ENCODE measurements at places on chromosomes 12 and 14.

DNA sequence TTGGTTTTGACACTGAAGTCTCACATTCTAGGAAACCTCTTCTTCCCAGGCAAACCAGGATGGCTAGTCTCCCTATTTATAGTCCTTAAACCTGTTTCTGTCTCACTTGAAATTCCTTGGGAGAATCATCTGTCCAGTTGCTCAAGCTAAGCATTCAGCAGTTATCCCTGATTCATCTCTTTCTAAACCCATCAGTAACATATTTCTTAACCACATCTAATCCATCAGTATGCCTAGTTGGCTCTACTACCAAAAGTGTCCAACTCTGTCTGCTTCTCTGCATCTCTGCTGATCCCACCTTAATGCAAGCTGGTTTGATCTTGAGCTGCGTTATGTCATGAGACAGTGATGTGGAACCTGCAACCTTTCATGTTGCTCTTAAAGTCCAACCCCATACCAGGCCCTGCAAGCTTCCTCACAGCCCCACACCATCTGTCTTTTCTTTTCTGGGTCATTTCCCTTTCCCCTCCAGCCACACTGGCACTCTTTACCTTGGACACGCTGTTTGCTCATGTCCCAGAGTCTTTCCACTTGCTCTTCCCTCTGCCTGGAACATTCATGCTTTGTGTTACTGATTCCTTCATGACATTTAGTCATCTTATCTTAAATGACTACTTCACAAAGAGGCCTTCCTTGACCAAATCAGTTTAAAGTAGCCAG, 380.8 kb upstream of the RGS6 start:
- no peak for DNase-seq

DNA sequence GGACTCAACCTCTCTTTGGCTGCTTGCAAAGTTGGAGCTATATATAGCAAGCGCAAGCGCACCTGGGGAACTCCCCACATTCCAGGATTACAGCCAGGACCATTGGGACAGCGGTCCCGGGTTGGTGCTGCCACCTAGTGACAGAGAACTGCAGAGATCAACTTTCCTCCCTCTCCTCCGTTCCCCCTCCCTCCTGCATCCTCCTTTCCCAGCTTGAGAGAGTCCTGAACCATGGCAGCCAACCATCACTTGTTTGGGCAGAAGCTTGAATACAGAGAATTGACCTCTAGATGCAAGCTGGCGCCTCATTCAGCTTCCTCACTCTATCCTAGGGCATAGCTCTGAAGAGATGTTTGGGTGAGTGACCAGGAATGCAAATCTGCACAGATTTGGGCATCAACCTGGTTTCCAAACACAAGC, 17.4 kb upstream of the FLVCR2 start:
- DNase-seq, result peak; percentile 67

GRCh38 chr12:72390146-72390545, 118.0 kb downstream of the TRHDE start:
- no peak for DNase-seq

DNA sequence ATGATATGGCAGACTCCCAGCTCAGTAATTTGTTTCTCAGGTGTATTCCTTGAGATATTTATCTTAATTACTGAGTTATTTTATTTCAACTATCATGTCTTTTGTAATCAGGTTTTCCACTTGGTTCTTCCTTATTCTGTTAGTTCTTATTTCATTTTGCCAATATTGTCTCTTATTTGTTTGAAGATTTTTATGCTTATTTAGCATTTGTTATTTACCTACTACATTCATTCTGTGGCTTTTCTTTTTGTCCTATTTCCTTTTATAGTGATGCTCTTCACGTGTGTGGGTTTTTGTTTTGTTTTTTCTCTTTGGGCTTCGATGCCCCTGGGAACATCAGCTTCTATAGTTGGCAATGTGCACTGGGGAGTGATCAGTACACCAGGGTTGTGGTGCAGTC, 40.5 kb upstream of the CRADD start:
- DNase-seq, result no peak

DNA sequence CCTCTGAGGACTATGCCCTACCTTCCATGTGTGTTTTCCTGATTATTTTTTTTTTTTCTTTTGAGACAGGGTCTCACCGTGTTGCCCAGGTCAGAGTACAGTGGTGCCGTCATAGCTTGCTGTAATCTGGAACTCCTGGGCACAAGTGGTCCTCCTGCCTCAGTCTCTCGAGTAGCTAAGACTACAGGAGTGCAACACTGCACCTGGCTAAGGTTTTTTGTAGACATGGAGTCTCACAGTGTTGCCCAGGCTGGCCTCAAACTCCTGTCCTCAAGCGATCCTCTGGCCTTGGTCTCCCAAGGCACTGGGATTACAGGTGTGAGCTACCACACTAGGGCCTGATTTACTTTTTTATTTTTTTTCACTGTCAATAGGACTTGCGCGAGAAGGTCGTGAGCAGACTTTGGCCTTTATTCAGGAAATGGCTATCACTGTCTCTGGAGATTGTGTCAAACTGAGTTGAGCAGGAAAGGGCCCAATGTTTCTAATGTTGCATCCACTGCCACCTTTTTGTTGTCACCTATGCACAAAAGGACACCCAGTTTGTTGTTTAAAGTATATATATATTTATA, 47.7 kb downstream of the FLRT2 start:
- no peak for DNase-seq

- peak; percentile 77 for DNase-seq
These were observed 28.5 kb downstream of the FOS start for GRCh38 chr14:75306927-75307699.

DNA sequence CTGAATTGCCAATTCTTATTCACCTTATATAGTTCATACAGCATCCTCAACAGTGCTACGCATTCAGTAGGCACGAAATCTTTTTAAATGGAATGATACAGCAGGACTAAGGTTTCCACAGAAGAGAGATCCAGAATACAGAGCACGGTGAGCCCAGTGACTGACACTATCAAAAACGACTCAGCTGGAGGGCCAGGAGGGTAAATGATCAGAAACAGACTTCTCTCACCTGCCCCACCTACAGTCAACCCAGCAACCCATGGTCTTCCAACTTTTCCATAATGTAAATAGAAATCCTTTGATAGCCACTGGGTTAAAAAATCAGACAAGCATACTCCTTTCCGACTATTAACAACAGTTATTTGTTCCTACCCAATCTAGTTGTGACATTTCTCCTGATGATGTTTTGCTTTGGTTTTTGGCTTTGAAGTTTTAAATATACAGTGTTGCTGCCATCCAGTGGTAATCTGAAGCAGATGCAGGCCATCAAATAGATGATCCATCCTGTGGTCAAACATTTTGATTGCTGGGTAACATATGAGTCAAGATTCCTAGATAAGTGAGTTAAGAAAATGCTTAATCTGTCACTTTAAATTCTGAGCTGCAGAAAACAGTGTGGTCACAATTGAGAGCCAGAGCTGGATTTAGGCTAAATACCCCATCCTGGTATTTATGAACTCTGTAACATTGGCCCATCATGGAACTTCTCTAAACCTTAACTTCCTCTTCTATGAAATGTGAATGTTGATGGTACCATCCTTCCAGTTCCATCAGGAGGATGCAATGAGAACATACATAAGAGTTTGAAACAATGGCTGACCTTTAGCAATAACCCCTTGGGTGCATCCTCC, 42.0 kb downstream of the GPHB5 start:
- DNase-seq, result peak; percentile 69

DNA sequence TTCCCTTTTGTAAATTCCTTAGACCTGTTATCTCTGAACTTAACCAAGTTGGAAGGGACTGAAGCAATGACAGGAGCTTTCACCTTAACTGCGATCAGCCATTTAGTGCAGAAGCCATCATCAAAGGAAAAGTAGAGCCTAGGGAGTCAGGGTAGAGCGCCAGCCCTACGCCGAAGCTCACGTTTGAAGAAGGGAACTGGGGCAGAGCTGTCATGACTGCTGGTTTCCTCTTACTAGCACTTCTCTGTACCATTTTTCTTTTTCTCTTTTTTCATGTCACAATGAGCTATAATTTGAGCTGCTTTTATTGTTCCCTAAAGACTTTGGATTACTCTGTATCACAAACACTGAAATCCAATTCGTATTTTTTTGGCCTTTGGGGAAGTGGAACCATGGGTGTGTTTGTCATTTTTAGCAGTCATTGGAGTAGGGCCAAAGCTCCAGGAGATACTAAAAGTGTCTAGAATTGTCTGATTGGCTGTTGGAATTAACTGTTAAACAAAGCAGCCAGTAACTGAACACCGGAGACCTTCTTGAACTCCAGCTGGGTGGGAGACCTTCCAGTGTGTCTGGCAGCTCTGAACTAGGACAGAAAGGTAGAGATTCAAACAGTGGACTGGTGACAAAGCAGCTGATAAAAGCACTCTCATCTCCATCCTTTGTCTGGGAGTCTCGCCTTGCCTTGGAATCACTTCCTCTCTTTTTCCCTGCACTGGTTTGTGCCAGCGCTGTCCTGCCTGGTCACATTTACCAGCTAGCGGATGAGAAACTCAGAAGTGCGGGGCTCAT, 9.1 kb downstream of the MTRFR start:
- peak; percentile 59 for DNase-seq

GRCh38 chr14:87960013-87960787, 32.8 kb downstream of the GALC start:
- no peak for DNase-seq

DNA sequence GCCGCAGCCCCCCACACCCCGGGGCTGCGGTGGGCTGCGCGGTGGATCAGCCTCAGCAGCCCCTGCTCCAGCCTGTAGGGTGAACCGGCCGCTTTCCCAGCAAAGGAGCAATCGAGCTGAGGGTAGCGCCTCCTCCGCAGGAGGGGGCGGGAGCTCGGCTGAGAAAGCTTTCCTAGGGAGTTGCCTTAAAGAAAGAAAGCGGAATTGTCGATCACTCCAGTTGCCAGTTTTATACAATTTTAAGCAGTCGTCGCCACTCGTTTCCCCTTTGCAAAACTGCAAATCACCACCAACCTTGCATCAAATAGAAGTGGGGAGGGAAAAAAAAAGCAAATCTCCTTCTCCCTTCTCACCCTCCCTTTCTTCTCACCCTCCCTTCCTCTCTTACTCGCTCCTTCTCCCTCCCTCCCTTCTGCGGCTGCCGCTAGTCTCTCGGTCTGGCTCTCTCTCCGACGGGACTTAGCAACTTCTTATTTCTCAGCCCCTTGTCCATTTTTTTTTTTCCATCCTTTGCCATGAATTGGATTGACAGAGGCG, at the start of gene PDE3A:
Gene PDE3A, plus strand, starts transcription at position 424 of the 537 bp plus-strand sequence. CDS start 748 bp downstream, outside the sequence.
- DNase-seq, result peak; percentile 63

GRCh38 chr14:59344691-59345455, 120.3 kb downstream of the GPR135 start:
- DNase-seq, result no peak

DNA sequence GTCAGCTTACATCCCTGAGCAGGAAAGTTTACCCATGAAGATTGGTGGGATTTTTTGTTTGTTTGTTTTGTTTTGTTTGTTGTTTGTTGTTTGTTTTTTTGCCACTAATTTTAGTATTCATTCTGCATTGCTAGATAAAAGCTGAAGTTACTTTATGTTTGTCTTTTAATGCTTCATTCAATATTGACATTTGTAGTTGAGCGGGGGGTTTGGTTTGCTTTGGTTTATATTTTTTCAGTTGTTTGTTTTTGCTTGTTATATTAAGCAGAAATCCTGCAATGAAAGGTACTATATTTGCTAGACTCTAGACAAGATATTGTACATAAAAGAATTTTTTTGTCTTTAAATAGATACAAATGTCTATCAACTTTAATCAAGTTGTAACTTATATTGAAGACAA, 37.6 kb downstream of the CD9 start:
- DNase-seq, result no peak

GRCh38 chr12:58920102-58920960, at the start of gene LRIG3:
Gene LRIG3, minus strand, starts transcription at chr12:58920504. Its CDS starts 269 bp downstream, at chr12:58920235.
- DNase-seq, result peak; percentile 63

GRCh38 chr14:52071675-52072074, 2.8 kb upstream of the NID2 start:
- peak; percentile 44 for DNase-seq

GRCh38 chr14:60266021-60266937, 17.3 kb downstream of the PPM1A start:
- peak; percentile 61 for DNase-seq

DNA sequence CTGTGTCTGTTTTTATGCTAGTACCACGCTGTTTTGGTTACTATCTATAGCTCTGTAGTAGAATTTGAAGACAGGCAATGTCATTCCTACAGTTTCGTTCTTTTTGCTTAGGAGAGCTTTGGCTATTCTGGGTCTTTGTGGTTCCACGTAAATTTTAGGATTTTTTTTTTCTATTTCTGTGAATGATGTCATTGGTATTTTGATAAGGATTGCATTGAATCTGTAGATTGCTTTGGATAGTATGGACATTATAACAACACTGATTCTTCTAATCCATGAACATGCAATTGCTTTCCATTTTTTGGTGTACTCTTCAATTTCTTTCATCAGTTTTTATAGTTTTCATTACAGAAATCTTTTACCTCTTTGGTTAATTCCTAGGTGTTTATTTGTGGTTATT, 345.2 kb downstream of the TMEM121 start:
- DNase-seq, result no peak

- DNase-seq, result no peak
These were observed 19.8 kb upstream of the TESC start for GRCh38 chr12:117118838-117119591.

DNA sequence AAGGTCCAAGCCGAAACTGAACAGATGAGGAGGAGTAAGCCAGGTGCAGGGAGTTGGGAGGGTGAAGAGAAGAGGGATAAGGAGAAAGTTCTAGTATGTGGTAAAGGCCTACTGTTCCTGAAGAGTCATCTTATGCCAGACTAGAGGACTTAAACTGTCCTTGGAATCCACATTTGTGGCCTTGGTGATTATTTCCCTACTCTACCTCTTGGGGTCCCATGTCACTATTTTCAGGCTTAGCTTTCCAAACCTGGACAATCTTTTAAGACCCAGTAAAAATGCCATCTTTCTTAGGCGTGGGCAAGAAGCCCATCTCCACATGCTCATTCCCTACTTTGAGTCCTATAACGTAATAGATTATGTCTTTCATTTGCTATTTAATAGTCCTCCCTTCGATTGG, 40.1 kb upstream of the CRY1 start:
- no peak for DNase-seq

GRCh38 chr14:89320381-89321000, 96.5 kb downstream of the FOXN3 start:
- DNase-seq, result no peak

DNA sequence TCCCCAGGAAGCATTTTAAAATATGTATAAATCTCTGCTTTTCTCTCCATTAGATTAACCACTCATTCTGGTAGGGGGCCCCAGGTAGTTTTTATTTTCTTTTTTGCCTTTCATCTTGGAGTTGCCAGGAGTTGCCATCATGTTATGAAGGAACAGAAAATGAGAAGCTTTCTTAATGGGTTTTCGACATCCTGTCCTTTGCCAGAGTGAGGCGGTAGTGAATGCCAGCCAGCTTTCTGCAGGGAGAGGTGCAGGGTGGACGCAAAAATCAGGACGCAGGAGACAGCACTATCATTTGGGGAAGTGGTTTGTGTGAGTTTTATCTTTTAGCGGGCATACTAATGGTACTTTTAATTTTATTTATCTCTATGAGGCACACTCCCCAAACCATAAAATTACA, 1.7 kb downstream of the RASSF8 start:
- DNase-seq, result peak; percentile 51

GRCh38 chr12:70609203-70609602, 28.0 kb downstream of the PTPRB start:
- DNase-seq, result no peak
